ENCODE measurements at places on chromosomes 4 and X. TPM values are rescaled to one million over a fixed set of nuclear protein-coding genes. Genes with fewer than 3 reads are reported as not detected.

GRCh38 chr4:139556071-139556723, at the start of gene SETD7:
TSS of gene SETD7 (minus strand) at chr4:139556219. CDS start at chr4:139556137, 82 bp downstream.
- peak; percentile 43 for DNase-seq

Gene ADH1A
- total RNA-seq: not detected

Gene NOX1
- not detected for total RNA-seq

GRCh38 chr4:142350871-142351270, 495.2 kb downstream of the INPP4B start:
- peak; percentile 41 for DNase-seq

- DNase-seq: peak; percentile 48
Observed at GRCh38 chr4:166165829-166166420, 292.9 kb downstream of the TLL1 start.

Gene DDX3X
- total RNA-seq: 158 TPM

GRCh38 chrX:57156397-57157049, 19.3 kb upstream of the SPIN2A start:
- peak; percentile 33 for DNase-seq

Gene SLC49A3
- total RNA-seq: 10.7 TPM
